A549 treated with AZD2906 at 1 μM for 4 hours (cell line): ENCODE measurements at places on chromosomes 5 and 9. TPM values are rescaled to one million over a fixed set of nuclear protein-coding genes. Genes with fewer than 3 reads are reported as not detected.

CCDC192 gene
- total RNA-seq: not detected in 5 replicates

PTGER4 gene
- 5.6 to 7.9 TPM (median 6.7 TPM) in 5 replicates for total RNA-seq

ADRA1B gene
- total RNA-seq: 21.8 to 24.5 TPM (median 23.0 TPM) in 5 replicates

REEP2 gene
- 5.8 to 8.2 TPM (median 7.1 TPM) in 5 replicates for total RNA-seq

DAB2IP gene
- total RNA-seq: 9.8 to 14.0 TPM (median 11.2 TPM) in 5 replicates

GRIA1 gene
- not detected in 5 replicates for total RNA-seq

ADAMTS13 gene
- total RNA-seq: 0.31 to 0.63 TPM (median 0.60 TPM) in 5 replicates

SH3RF2 gene
- 2.2 to 3.0 TPM (median 2.4 TPM) in 5 replicates for total RNA-seq

TOR1B gene
- total RNA-seq: 22.3 to 23.8 TPM (median 22.9 TPM) in 5 replicates
